ENCODE measurements at places on chromosomes 11 and 22.

DNA sequence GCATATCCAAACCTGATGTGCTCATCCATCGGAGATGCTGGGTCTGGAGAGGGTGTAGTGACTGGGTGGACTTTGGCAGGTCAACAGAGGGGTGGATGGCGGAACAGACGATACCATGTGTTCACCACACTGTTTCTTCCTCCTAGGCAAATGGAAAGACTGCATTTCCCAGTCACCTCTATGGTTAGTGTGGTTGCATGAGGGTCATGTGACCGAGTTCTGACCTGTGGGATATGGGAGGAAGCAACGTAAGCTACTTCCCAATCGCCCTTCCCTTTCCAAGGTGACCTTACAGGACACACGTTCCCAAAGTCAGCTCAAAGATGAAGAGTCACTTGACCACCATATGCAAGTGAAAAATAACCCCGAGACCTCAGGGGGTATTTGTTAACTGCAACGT lies 27.7 kb downstream of the TSPAN32 start:
- DNase-seq, result no peak

DNA sequence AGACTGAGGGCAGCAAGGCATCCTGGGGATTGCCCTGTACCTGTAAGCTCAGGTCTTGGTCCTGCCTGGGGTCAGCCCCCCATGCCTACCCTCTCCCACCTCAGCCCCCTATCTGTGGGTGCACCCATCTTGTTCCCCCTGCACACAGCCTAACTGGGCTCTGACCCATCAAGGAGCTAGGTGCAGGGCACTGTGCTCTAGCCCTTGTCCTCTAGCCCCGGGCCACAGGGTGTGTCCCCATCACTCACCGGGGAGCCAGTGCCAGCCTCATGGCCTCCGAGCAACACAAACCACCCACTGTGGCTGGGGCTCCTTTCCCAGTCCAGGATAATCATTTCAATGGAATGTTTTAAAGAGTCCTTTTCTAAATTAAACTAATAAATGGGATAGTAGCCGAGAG lies 293.9 kb upstream of the PLET1 start:
- peak; percentile 23 for DNase-seq

- no peak for DNase-seq
Observed at GRCh38 chr11:125426818-125427528, 69.1 kb downstream of the FEZ1 start.

- no peak for DNase-seq
Observed at GRCh38 chr11:59191890-59192289, 20.0 kb downstream of the DTX4 start.

- no peak for DNase-seq
Observed at GRCh38 chr11:102640946-102641345, 15.8 kb upstream of the MMP20 start.

GRCh38 chr11:1461826-1462697 lies 24.5 kb downstream of the MOB2 start:
- DNase-seq, result no peak

GRCh38 chr11:12679471-12679870 lies 5.2 kb downstream of the TEAD1 start:
- peak; percentile 35 for DNase-seq

GRCh38 chr11:117420598-117420997 lies 92.9 kb downstream of the CEP164 start:
- DNase-seq, result no peak

DNA sequence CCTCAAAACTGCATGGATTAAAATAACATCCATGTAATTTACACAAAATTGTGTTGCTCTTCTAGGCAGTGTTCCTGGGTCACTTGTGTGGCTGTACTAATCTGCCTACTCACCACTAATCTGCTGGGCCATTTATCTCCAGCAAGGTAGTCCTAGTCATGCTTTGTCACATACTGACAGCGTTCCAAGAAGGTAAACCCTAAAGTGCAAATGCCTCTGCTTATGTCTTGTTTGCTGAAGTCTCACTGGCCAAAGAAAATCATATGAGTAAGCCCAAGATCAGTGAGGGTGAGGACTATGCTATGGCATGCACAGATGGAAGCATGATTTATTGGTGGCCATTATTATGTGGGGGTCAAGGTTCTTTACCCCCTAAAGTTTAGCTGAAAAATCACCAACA lies 630.2 kb upstream of the LUZP2 start:
- DNase-seq, result peak; percentile 15

GRCh38 chr22:23394525-23395326 lies 185.4 kb downstream of the IGLL1 start:
- DNase-seq, result no peak

GRCh38 chr11:3781423-3781822 lies 15.9 kb downstream of the NUP98 start:
- DNase-seq, result peak; percentile 73

DNA sequence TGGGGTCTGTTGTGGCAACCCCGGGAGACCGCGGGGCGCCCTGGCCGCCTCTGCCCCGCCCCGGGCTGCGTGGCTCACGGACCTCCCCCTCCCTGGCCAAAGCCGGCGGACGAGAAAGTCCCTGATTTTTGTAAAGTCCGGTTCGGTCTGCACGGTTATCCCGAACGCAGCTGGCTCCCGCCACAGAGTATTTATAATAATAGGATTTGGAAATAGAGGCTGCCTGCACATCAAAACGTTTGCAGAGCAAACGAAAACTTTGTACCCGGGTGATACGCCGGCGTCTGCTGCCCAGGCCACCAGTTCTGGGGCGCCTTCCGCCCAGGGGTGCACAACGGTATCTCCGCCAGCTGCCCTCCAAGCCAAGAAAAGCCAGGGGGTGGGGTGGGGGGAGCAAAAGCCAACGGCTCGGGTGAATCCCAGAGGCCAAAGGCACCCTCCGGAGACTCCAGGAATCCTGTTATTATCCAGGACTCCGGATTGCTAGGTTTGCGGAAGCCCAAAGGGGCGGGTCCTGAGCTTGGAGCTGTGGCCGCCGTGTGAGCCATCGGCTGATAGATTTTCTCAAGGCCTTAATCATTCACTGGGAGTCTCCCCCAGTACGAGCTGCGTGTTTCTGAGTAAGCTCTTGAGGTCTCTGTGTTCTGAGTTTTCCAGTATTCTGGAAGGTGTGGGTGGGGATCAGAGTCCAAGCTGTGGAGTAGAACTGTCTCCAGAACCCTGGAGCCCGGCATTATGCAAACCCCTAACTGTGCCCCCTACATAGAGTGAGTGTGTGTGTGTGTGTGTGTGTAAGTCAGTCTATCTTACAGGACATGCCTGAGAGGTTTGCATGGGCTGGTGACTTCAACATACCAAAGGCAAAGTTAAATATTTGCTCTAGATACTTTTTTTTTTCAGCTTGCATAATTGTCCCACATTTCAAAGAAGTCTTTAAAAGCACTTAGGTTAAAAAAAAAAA lies 673 bp upstream of the SHANK2 start:
- DNase-seq, result peak; percentile 42

DNA sequence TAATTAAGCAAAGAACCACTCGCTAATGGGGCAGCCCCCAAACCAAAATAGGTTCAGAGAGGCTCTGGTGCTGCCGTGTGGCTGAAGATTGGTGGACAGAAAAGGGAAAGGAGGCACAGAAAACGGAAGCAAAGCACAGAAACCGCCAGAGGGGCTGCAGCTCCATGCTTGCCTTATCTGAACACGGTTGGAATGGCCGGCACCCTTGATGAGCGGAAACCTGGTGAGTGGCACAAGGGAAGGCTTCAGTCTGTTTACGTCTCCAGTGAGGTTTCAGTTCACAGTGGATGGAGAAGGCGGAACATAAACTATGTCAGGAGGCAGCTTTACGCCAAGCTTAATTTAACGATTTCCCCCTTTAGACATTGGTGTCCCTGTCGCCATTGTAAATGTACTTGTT lies 5.2 kb upstream of the PRR33 start:
- no peak for DNase-seq

GRCh38 chr22:41863472-41863871 lies 30.6 kb downstream of the SREBF2 start:
- DNase-seq, result no peak

DNA sequence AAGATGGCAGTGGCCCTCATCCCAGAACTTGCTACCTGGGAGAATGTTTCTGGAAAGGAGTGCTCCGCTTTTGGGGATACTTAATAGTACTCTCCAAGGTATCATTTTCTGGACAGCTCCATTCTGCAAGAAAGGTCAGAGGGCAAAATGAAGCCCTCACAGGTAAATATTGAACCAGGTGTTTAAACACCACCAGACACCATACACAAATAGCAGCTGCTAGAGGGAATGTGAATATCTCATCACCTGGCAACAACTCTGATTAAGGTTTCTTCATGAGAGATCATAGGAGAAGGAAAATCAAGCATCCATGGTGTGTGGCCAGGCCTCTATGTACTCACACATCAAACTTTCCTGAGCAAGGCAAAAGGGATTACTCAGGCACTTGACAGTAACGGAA lies 226.1 kb upstream of the FAT3 start:
- DNase-seq, result no peak

- no peak for DNase-seq
Observed at GRCh38 chr11:120643284-120643683, 131.7 kb downstream of the GRIK4 start.

DNA sequence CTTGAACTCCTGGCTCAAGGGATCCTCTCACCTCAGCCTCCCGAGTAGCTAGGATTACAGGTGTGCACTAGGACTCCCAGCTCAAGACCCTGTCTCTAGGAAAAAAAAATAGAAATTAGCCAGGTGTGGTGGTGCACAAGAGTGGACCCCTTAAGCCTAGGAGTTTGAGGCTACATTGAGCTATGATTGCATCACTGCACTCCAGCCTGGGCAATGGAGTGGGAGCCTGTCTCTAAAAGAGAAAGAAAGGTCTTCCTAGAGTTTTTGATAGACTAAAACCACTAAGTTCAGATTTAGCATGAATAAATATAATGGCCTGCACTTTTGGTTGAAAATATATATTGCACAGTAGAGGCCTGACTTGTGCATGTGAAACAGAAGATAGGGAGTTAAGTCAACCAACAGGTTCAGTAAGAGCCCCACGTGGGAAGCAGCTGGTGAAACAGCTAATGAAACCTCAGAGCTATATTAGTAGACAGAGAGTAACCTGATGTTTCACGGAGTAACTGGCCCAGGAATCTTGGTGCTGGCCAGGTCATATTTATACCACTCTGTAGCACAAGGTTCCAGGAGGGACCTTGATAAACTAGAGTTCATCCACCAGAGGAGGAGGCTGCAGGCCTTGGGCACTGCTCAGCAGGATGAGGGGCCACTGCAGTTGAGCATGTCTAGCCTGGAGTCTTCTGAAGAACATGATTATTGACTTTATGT lies 4.6 kb upstream of the MICAL3 start:
- no peak for DNase-seq

- peak; percentile 2 for DNase-seq
Observed at GRCh38 chr11:104467404-104467803, 303.5 kb upstream of the PDGFD start.

DNA sequence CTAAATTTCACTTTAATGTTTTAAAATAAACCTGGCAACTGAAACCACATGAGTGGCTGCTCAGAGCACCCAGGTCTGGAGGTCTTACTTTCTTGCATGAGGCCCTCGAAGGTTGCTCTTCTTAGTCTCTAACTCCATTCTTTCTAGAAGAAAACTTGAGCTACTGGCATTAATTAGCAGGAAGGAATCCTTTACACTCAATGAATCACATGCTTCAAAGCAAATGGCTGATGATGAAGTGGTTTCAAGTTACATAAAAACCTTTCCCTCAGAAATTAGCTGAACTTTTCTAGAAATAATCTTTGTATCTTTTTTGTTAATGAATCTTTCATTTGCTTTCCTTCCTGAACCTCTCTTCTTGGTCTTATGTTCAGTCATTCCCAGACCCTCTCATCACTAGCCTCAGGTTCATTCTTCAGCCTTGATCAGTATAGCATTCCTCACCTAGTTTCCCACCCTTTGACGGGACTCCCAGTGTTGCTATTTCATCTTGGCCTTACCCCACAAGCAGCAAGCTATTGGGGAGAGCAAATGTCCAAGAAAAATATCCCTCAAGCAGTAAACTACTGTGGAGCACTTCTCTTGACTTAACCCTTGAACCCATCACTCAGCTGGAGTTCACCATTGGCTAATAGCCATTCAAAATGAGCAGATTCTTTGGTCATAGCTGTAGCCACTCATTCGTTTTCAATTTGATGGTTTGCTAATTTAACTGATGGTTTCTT lies 75.1 kb downstream of the INSC start:
- peak; percentile 46 for DNase-seq

DNA sequence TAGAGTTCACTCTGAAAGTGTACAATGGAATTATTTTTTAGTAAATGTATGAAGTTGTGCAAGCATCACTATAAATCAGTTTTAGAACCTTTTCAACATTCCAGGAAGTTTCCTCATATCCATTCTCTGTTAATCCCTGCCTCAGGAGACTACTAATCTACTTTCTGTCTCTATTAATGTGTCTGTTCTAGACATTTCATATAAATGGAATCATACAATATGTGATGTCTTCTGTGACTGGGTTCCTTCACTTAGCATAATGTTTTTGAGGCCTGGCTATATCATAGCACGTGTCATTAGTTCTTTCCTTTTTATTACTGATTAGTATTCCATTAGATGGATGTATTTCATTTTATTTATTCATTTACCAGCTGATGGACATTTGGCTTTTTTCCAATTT lies 17.1 kb downstream of the SYT9 start:
- no peak for DNase-seq

GRCh38 chr11:65381716-65382032 lies 772 bp downstream of the SLC25A45 start:
- peak; percentile 87 for DNase-seq

GRCh38 chr22:22812031-22812905 lies 75.3 kb upstream of the IGLL5 start:
- DNase-seq, result no peak
